Naive thymus-derived CD4-positive, alpha-beta T cell (primary cell): ENCODE measurements at places on chromosomes 6 and 20. TPM values are rescaled to one million over a fixed set of nuclear protein-coding genes. Genes with fewer than 3 reads are reported as not detected.

Gene PEDS1
- 29.3 TPM for polyA plus RNA-seq

DNA sequence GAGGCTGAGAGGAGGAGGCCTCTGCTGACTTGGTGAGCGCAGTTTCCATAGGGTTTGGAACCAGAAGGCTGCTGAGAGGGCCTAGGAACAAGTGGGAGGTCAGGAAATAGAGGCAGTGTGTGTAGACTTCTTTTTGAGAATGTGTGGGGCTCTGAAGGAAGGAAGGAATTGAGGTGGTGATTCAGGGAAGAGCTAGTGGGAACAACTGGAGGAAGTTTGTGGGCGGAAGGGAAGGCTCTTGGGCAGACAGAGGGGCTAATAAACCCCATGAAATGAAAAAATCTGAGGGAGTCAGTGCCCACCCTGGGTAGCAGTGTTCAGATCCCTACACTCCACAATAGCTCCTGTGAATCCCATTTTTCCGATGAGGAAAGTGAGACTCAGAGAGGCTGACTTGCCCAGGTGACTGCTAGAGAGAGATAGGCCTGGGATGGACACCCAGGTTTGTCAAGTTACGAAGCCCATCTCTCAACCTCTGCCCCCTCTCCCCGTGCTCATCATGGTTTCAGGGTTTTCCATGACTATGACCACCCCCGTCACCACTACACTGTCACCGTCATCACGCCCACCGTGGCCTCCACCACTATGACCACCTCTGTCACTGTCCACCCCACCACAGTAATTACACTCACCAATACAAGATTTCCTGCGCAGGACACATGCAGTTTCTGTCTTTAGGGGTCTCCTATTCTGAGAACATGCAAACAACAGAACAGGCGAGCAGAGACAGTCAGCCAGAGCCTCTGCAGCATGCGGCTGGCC is 106.4 kb downstream of the MRPL14 start:
- DNase-seq, result no peak

- no peak for DNase-seq
Measured at GRCh38 chr6:4610256-4610655, 165.9 kb upstream of the CDYL start.

DNA sequence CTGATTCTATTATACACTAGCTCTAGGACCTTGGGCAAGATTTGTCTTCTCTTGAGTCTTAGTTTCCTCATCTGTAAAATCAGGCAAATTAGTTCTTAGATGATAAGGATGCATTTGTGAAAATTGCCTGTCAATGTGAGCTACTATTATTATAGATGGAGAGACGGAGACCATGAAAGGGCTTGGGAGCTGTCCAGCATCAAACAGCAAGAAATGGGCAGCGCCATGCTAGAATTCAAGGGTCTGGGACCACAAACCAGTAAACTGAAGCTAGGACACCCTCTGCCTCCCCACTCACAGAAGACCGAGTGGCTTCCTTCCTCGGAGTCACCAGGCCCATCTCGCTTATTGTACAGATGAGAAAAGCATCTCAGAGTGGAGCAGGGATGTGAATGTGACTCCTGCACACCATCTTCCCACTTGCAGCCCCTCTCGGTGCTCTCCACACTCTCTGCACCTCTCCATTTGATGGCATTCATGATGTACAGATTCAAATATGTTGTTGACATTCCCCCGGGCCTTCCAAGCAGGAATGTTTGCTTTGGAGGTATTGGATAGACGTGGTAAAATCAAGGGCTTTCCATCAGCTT is 24.1 kb upstream of the BPIFA3 start:
- no peak for DNase-seq

Gene EBF4
- polyA plus RNA-seq, result 0.09 TPM

DNA sequence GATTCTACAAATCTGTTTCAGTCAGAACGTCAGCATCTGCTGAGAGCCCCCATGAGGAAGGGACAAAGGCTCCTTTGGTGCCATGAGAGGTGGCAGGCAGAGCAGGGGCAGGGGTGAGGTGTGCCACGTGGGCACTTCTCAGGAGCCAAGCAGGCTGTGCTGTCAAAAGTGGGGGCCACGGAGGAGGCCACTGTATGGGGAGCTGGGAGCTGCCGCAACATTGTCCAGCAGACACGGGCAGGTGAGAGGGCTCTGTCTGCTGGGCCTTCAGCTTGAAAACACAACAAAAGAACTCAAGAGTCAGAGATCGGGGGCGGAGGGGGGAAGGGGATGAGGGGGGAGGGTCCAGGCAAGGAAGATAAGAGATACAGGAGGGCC is 21.6 kb upstream of the FOXP4 start:
- DNase-seq, result no peak

GRCh38 chr6:36679043-36679833 is 724 bp downstream of the CDKN1A start:
- peak; percentile 19 for DNase-seq

DNA sequence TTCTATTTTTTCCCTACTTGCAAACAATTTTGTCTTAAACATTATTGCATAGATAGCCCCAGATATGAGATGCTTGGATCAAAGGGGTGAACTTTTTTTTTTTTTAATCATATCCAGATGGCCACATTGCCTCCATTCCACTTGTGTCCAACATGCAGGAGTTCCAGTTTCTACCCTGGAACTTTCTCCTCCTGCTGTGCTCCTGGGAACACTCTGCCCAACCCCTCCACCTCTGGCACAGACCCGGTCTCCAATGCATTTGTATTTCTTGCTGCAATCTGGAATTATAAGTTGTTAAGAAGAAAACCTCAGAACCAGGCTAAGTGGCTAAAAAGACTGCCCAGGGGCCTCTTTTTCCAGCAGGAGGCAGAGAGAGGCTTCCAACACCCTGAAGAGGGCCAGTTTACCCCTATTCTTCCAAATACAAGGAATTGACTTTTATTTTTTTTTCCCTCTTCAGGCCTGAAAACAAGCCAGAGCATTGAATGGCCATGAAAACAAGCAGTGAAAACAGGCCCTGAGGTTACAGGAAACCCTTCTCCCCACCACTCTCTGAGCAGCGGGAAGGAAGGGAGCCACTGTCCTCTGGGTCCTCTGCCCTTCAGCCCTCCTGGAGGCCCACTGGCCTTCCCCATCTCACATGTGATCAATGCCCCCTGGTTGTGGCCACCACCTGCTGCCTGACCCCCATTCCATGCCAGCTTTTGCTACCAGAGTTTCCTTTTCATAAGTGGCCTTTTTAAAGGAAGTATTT is 44.3 kb downstream of the PDYN start:
- no peak for DNase-seq

DNA sequence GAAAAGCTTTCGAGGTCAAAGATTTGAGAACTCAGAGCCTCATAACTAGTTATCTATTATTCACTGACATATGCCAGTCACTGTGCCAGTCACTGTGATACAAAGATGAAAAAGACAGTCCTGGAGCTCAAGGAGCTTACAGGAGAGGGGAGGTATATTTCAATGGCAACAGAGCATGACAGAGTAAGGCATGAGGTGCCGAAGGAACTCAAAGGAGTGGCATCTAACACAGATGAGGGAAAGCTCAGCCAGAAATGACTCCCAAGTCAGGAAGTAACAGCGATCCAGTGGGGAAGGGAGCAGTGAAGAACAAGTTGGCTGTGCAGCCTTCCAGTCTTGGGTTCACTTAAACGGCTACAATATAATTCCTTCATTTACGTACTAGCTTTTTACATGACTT is 46.6 kb downstream of the DTNBP1 start:
- no peak for DNase-seq

Gene SLC17A1
- not detected for polyA plus RNA-seq

DNA sequence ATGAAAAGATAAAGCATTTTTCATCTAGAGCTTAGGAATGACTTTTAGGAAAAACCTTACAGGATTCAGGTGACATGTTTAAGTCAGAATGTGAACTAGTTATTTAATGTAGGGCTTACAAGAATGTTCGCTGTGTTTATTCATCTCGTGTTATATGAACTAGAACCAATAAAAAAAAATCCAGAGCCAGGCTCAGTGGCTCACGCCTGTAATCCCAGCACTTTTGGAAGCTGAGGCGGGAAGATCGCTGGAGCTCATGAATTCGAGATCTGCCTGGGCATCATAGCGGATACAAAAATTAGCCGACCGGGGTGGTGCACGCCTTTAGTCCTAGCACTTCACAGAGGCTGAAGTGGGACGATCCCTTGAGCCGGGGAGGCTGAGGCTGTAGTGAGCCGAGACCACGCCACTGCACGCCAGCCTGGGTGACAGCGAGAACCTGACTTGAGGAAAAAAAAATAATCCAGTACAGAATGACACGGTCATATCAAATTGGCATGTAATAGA is 46.3 kb downstream of the OR2B2 start:
- DNase-seq, result peak; percentile 54

- no peak for DNase-seq
Measured at GRCh38 chr20:59945731-59946130, 5.5 kb downstream of the FAM217B start.

GRCh38 chr6:51303338-51303737 is 484.7 kb downstream of the TFAP2B start:
- no peak for DNase-seq

DNA sequence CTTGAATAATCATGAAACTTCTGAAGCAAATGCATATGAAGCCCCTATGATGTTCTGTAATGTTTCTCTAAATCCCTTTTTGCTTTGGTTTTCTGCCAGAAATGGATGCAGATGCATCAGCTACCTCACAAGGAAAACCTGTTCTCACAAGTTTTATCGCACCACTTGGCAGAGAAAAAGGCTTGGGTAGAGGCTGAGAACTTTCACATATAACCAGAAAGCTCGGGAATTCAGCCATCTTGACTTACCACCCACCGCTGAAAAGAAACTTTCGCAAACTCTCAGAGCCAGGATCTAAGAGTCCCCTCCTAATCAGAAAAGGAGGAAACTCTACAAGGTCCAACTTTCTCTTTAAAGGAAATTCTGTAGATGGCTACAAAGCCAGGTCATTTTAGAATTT is 36.2 kb upstream of the ADTRP start:
- no peak for DNase-seq

Gene KCNK17
- not detected for polyA plus RNA-seq

GRCh38 chr20:1370548-1371110 is 22.2 kb downstream of the FKBP1A start:
- DNase-seq, result no peak

Gene ME1
- polyA plus RNA-seq, result not detected

Gene MRPS10
- polyA plus RNA-seq, result 60.9 TPM

Gene RFX6
- not detected for polyA plus RNA-seq

DNA sequence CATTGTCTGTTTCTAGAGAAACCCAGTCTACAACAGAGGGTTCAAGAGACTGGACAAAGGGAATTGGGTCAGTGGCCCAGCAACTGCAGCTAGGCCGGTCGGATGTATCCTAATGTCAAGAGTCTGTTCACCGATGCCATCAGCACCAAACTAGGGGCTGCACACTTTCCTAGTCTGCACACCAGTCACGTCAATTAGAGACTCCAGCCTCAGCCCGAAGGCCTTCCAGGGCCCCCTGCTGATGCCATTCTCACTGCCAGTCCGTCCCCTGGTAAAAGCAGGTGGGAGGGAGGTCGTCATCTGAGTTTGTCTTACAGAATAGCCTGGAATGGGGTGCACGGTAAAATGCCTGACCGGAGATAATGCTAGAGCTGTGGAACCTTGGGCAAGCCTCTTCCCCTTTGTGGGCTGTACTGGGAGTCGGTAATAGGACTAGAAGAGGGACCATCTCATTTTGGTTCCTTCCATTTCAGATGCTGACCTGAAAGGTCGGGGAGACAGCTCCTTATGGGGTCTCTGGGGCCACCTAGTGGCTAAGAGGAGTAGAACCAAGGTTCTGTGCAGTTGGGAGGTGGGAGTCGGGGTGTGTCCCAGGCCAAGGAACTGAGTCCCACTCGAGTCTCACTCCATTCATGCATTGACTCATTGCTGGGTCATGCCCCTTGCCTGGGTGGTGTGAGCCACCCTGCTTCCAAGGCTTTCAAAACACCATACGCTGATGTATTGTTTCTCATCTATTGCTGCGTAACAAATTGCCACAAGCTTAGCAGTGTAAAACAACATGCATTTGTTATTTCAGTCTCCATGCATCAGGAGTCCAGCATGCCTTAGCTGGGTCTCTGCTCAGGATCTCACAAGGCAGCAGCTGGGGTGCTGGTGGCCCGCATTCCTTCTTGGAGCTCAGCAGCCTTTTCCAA is 5.1 kb downstream of the SOX12 start:
- DNase-seq, result peak; percentile 58

Gene BFSP1
- not detected for polyA plus RNA-seq

DNA sequence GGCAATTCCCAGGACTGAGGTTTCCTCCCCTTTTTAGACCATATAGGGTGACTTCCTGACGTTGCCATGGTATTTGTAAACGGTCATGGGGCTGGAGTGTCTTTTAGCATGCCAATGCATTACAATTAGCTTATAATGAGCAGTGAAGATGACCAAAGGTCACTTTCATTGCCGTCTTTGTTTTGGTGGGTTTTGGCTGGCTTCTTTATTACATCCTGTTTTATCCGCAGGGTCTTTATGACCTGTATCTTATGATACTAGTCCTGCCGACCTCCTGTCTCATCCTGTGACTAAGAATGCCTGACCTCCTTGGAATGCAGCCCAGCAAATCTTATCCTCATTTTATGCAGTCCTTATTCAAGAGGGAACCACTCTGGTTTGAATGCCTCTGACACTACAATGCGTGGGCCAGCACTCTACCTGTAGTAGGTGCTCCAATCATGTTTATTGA is 190.1 kb downstream of the KCNQ5 start:
- no peak for DNase-seq

GRCh38 chr6:33585403-33586107 is 5.5 kb upstream of the BAK1 start:
- peak; percentile 79 for DNase-seq

Gene COL21A1
- not detected for polyA plus RNA-seq

- DNase-seq, result no peak
Measured at GRCh38 chr20:59134182-59134581, 29.4 kb upstream of the ZNF831 start.

DNA sequence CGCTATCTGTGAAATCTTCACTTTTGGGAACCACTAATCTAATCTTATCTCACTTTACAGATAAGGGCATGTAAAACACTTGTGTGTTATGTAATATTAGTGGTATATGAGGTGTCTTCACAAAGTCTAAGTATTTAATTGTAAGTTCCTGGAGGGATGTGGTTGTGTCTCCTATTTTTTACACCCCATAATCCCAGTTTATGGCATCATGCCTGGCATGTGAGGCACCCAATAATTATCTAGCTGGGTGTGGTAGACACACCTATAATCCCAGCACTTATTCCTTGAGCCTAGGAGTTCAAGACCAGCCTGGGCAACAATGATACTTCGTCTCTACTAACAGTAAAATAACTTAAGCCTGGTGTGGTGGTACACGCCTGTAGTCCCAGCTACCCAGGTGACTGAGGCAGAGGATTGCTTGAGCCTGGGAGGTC is 16.5 kb upstream of the TBCC start:
- DNase-seq, result no peak

Gene GLP1R
- polyA plus RNA-seq, result not detected

Gene ENPP4
- 3.6 TPM for polyA plus RNA-seq

DNA sequence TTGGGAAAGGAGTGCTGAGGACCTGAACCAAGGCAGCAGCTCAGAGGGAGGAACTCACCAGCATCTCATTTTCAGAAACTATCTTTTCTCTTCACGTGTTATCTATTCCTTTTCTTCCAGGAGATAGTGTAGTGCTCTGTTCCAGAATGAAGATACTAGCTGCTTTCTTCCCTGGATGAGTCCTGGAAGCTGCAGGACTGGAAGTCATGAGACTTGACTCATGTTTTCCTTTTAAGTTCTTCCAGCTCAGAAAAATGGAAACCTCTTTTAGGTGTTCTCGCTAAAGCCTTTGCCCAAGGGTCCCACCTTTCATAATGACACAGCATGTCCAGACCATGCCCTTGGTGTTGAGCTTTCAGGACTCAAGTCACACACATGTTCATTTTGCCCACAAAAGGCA is 106.7 kb downstream of the UNC5CL start:
- no peak for DNase-seq

Gene BHLHE23
- polyA plus RNA-seq, result not detected
